ENCODE measurements at places on chromosomes 5 and 9. TPM values are rescaled to one million over a fixed set of nuclear protein-coding genes. Genes with fewer than 3 reads are reported as not detected.

DNA sequence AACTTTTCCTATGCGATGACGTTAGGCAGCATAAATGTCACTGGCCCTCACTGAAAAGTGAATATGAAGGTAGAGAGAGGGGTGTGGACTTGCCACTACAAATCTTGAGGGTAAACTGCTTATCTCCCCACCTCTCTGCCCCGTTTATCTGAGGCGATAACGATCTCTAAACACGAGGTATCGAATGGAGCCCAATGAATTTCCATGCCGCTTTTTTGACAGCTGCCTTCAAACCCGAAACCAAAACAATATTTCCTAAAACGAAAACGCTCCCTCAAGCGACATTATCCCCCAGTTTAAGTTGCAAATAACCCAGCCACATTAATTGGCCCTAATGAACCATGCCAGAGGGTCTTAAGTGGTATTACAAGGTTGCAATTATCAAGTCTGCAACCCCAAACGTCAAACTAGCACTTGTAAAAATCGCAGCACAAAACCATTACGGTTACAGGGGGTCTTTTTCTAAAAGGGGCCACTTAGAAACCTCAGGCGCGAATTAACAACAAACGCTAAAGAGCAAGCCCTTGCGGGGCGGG lies 1.4 kb downstream of the NR3C1 start:
- no peak for DNase-seq

Gene DND1
- not detected for total RNA-seq

GRCh38 chr5:52799358-52799982 lies 11.8 kb downstream of the ITGA1 start:
- DNase-seq = peak; percentile 18

DNA sequence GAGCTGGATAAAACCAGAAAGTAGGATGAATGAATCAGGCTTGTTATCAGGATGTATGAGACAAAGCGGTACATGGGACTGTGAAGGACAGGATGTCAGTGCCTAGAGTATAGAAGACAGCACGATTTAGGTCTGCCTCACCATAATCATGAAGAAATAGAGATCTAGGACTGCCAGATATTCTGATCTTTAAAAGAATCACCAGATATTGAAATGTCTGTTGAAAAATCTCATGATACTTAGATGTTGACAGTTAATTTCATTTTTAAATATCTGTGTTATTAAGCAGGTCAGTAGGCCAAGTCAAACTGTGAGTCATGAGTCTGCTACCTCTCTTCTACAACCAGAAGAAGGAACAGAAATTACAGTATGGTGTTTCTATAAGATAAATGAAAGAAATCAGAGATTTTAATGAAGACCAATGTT lies 65.0 kb downstream of the ST8SIA4 start:
- DNase-seq = no peak

DNA sequence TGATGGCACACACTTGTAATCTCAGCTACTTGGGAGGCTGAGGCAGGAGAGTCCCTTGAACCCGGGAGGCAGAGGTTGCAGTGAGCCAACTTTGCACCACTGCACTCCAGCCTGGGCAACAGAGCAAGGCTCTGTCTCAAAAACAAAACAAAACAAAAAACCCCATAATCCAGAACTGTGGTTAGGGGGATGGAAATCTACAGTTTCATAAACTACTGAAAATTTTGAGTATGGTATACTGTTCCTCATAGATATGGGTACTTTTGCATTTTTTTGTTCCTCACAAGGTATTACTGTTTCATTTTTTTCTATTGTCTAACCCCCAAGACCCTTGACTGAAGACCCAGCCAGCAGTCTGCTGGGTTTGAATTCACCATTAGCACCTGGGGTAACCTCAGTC lies 52.2 kb upstream of the MAP3K1 start:
- no peak for DNase-seq

Gene PAEP
- not detected for total RNA-seq
